ENCODE measurements at places on chromosomes 12 and 14. TPM values are rescaled to one million over a fixed set of nuclear protein-coding genes. Genes with fewer than 3 reads are reported as not detected.

DNA sequence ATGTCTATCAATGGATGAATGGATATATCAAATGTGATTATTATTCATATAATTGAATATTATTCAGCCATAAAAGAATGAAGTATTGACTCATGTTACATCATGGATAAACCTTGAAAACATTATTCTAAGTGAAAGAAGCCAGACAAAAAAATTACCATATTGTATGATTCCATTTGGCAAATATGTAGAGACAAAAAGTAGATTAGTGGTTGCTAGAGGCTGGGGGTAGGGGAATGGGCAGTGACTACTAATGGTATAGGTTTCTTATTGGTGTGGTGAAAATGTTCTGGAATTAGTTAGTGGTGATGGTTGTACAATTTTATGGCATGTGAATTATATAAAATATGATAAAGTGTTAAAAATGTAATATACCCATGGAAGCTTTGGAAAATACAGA is 31.8 kb upstream of the GNS start:
- peaks cover 7% of the 10 kb centered on the region for H3K27me3 ChIP-seq
- no peak overlapping the region for H3K4me3 ChIP-seq
- H3K27ac ChIP-seq, result no peak overlapping the region
- no peaks in the 10 kb centered on the region for H3K4me1 ChIP-seq
- H3K36me3 ChIP-seq, result no peaks in the 10 kb centered on the region

The DPPA3 gene
- total RNA-seq, result not detected

GRCh38 chr12:25242981-25243679 is 7.6 kb downstream of the KRAS start:
- peaks cover 17% of the 10 kb centered on the region for H3K4me1 ChIP-seq
- H3K27ac ChIP-seq, result no peak overlapping the region
- no peak overlapping the region for H3K4me3 ChIP-seq
- no peak for ATAC-seq

DNA sequence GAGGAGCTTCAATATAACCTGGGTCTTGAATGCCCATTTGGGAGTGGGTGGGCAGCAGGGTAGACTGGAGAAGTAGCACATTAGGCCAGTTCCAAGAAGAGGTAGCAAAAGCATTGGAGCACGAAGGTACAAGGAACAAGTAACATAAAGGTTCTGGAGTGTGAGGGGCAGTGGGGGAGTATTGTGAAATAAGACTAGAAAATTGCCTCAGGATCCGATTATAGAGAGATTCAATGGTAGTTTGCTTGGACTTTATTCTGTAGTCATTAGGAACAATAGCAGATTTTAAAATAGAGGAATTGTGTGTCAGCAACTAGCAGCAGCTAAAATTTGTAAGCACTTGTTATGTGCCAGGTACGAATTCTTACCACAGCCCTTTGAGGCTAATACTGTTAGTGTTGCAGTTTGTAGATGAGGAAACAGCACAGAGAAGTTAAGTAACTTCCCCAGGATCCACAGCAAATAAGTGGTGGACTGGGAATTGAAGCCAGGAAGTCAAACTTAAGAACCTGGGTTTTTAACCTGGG is 61.8 kb downstream of the PPFIBP1 start:
- H3K36me3 ChIP-seq, result no peaks in the 10 kb centered on the region
- no peak overlapping the region for H3K27ac ChIP-seq
- no peaks in the 10 kb centered on the region for H3K27me3 ChIP-seq

DNA sequence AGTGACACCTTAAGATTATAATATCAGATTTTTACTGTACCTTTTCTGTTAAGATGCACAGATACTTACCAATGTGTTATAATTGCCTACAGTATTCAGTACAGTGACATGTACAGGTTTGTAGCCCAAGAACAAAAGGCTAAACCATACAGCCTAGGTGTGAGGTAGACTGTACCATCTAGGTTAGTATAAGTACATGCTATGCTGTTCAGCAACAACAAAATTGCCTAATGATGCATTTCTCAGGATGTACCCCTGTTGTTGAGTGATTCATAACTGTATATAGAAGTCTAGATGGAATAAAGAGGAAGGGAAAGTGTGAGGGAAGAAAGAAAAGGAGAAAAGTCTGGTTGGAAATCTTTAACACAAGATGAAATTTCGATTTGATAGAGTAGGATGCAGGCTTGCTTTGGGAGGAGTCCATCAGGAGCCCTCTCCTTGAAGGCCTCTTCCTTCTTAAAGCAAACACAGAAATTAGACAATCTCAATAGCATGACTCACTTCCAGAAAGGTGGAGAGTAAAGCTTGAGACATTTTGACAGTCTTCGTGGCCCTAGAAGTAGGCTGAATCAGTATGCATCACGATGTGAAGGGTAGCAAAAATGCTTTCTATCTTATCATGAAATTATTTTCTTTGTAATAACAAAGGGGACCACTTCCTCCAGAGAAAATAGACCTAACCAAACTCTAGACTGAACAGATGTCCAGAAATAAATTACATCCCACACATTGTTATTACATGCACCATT is 191.5 kb downstream of the SYT1 start:
- no peak overlapping the region for H3K27ac ChIP-seq
- no peaks in the 10 kb centered on the region for H3K4me1 ChIP-seq
- ATAC-seq, result no peak
- H3K4me3 ChIP-seq, result no peak overlapping the region

The RFLNA gene
- total RNA-seq, result not detected

DNA sequence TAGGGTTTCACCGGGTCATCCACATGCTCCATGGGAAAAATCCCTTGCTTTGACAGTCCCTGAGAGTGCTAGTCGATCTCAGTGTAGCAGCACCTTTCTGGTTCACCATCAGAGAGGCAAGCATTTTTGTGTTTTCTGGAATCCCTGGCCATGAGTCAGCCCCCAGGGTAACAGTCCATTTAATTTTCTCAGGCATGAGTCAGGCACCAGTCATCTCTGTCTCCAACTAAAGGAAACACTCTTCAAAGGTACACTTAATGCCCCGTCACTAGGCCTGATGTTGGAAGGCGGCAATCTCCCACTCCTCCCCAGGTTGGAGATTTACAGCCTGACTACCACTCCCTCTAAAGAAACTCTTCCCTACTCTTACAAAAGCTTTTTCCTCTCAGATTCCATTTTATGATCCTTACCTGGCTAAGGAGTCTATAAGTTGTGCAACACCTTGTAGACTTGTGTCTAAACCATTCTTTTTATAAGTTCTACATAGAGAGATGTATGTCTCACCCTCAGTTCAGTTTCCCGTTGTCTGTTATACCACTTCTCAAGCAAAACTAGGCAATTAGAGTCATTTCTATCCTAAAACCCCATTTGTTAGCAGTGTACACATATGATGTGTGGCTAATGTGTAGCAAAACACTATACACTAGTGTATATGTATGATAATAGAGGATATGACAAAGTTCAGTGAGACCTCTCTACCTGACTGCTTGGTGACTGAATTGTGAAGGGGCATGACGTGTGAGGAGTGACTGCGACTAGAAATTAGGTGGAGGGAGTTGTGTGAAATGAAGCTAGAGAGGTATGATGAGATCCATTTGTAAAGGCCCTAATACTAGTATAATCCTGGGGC is 24.6 kb downstream of the TMEM19 start:
- H3K4me3 ChIP-seq, result no peak overlapping the region
- no peaks in the 10 kb centered on the region for H3K36me3 ChIP-seq
- peak; percentile 82 for ATAC-seq
- H3K27ac ChIP-seq, result no peak overlapping the region

DNA sequence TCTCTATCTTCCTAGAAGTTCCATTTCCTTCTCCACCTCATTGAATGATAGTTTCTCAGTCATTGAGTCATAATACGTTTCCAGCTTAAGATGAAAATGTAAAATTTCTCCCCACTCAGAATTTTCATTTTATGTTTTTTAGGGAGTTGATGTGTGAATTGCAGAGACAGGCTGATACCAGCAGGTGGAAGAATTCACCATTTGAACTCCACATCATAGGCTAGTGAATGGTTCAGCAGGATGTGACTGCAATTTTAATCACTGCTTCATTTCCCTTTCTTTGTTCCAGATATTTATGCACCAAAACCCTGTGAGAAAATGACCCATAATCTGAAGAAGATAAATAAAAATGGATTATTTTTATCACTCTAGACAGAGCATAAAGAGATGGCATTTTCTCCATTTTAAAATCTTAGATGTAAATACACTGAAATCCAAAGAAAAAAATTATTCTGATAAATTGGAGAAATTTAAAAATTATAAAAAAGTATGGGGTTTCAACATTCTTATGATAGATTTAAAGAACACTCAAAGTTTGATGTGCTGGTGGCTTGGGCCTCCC is 10.6 kb upstream of the PYGL start:
- no peaks in the 10 kb centered on the region for H3K4me1 ChIP-seq
- no peak overlapping the region for H3K4me3 ChIP-seq
- ATAC-seq, result peak; percentile 38
- no peaks in the 10 kb centered on the region for H3K27me3 ChIP-seq
- peak overlapping the region; percentile 31 for H3K27ac ChIP-seq

The SERPINA12 gene
- total RNA-seq, result not detected

DNA sequence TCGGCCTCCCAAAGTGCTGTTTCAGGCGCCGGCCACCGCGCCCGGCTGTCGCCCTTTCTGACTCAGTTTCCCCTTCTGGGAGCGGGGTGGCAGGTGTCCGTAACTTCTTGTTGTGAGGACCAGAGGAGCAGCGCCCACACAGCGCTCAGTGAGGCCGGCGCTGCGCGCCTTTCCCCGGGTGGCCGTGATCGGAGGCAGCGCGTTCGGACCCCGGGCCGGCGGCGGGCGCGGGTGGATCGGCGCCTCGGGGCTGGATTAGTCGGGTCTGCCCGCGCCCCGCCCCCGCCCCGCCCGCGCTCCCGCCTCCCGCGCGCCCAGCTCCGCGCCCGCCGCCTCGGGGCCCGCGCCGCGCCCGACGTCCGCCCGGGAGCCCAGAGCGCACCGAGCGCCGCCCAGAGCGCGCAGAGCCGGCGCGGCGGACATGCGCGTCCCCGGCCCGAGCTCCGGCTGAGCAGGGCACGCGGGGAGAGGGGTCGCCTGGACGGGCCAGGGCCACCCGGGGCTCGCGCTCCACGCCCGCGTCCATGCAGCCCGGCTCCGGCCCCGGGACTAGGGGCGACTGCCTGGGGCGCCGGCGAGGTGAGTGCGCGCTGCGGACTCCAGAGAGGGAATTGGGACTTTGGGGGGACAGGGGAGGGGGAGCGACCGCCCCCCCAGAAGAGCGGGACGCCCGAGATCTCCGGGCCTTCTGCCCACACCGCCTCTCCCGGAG is 50.6 kb downstream of the LRCOL1 start:
- H3K4me1 ChIP-seq, result no peaks in the 10 kb centered on the region
- H3K27me3 ChIP-seq, result no peaks in the 10 kb centered on the region

The KLC1 gene
- 135 TPM for total RNA-seq

The RPAP3 gene
- total RNA-seq, result 44.0 TPM

The C12orf54 gene
- not detected for total RNA-seq

DNA sequence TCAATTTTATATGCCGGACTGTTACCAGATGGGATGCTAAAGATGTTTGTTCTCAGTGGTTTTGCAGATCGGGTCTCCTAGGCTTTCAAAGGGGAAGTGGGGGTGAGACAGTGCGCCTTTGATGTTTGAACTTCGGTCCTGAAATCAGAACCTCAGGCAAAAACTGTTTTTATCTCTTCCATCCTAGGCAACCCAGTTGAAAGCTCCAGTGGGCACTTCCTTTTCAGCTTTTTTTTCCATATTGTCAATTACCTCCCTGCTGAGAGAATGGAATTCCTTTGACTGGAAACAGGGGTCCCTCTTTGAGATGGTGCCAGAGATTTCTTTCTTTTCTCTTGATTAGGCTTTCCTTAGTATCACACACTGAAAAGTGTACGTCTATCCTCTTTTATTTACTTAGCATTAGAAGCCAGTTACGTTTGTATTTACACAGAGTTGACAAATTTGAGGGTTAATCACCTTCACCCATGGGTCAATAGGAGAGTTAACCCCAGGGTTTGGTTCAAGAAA is 40.0 kb downstream of the NUAK1 start:
- H3K27me3 ChIP-seq, result peaks cover 50% of the 10 kb centered on the region
- no peak for ATAC-seq
- H3K27ac ChIP-seq, result no peak overlapping the region
- H3K4me1 ChIP-seq, result no peaks in the 10 kb centered on the region

- H3K27ac ChIP-seq, result peak overlapping the region; percentile 68
- H3K36me3 ChIP-seq, result no peaks in the 10 kb centered on the region
- peak overlapping the region; percentile 40 for H3K4me3 ChIP-seq
- H3K4me1 ChIP-seq, result peaks cover 31% of the 10 kb centered on the region
- H3K27me3 ChIP-seq, result no peaks in the 10 kb centered on the region
Measured at GRCh38 chr12:94941440-94941862, 62.0 kb downstream of the NDUFA12 start.

The RASSF8 gene
- total RNA-seq, result not detected
